ENCODE measurements at places on chromosomes 2 and 18. TPM values are rescaled to one million over a fixed set of nuclear protein-coding genes. Genes with fewer than 3 reads are reported as not detected.
A peak's percentile ranks its signal among the peaks of the same experiment; 100 is the strongest.

Gene BOLL
- not detected for total RNA-seq

GRCh38 chr18:3875961-3876360 is 426.0 kb downstream of the TGIF1 start:
- peaks cover 4% of the 10 kb centered on the region for H3K27me3 ChIP-seq
- no peak overlapping the region for H3K4me3 ChIP-seq
- H3K36me3 ChIP-seq: peaks cover 5% of the 10 kb centered on the region
- H3K4me1 ChIP-seq: peaks cover 10% of the 10 kb centered on the region
- no peak for DNase-seq

- H3K4me1 ChIP-seq: peaks cover 22% of the 10 kb centered on the region
- no peak overlapping the region for H3K4me3 ChIP-seq
- H3K36me3 ChIP-seq: no peaks in the 10 kb centered on the region
These were observed 54.8 kb upstream of the CREB1 start for GRCh38 chr2:207474863-207475485.

DNA sequence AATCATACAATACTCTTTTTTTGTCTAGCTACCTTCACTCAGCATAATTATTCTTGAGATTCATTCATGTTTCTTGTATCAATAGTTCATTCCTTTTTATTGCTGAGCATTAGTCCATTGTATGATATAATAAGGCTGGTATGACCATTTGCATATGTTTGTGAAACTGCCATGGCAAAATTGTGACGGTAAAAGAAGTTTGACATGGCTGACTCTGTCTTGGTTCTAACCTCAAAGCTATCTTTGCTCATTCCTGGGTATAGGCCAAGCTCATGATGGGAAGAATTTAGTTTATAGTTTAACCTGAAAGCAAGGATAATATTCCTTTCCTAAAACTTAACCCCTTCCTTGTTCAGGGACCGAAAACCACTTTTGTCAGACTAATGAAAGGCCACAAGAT is 46.4 kb downstream of the COMMD1 start:
- H3K4me3 ChIP-seq: no peak overlapping the region
- H3K4me1 ChIP-seq: peaks cover 25% of the 10 kb centered on the region
- peaks cover 12% of the 10 kb centered on the region for H3K36me3 ChIP-seq
- no peaks in the 10 kb centered on the region for H3K27me3 ChIP-seq
- DNase-seq: no peak

- H3K4me1 ChIP-seq: peaks cover 45% of the 10 kb centered on the region
- peak overlapping the region; percentile 91 for H3K27ac ChIP-seq
- H3K27me3 ChIP-seq: peaks cover 6% of the 10 kb centered on the region
- no peaks in the 10 kb centered on the region for H3K36me3 ChIP-seq
These were observed 476 bp downstream of the STRN start for GRCh38 chr2:36965751-36966369.

Gene HPCAL1
- 16.2 TPM for total RNA-seq

- H3K4me1 ChIP-seq: no peaks in the 10 kb centered on the region
- no peaks in the 10 kb centered on the region for H3K36me3 ChIP-seq
- H3K27me3 ChIP-seq: no peaks in the 10 kb centered on the region
- no peak for DNase-seq
These were observed 240.6 kb upstream of the NT5C1B start for GRCh38 chr2:18829976-18830375.

GRCh38 chr2:233901367-233901766 is 15.8 kb upstream of the TRPM8 start:
- DNase-seq: no peak
- no peak overlapping the region for H3K27ac ChIP-seq
- no peaks in the 10 kb centered on the region for H3K36me3 ChIP-seq

- no peak overlapping the region for H3K4me3 ChIP-seq
- H3K4me1 ChIP-seq: no peaks in the 10 kb centered on the region
- DNase-seq: no peak
- no peaks in the 10 kb centered on the region for H3K36me3 ChIP-seq
These were observed 44.8 kb upstream of the SYT4 start for GRCh38 chr18:43322132-43322531.

Gene FAM161A
- 21.9 TPM for total RNA-seq

DNA sequence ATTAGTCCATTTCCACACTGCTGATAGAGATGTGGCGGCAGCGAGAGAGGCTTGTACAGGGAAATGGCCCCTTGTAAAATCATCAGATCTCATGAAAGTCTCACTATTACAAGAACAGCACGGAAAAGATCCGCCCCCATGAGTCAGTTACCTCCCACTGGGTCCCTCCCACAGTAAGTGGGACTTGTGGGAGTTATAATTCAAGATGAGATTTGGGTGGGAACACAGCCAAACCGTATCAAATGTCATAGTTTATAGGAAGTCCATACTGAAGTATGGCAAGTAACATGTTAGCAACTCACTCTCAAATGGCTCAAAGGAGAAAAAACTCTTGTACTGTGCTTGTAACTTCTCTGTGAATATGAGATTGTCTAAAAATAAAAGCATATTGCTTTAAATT is 56.1 kb downstream of the FARP2 start:
- no peak for DNase-seq
- H3K36me3 ChIP-seq: peaks cover 17% of the 10 kb centered on the region
- no peaks in the 10 kb centered on the region for H3K27me3 ChIP-seq

DNA sequence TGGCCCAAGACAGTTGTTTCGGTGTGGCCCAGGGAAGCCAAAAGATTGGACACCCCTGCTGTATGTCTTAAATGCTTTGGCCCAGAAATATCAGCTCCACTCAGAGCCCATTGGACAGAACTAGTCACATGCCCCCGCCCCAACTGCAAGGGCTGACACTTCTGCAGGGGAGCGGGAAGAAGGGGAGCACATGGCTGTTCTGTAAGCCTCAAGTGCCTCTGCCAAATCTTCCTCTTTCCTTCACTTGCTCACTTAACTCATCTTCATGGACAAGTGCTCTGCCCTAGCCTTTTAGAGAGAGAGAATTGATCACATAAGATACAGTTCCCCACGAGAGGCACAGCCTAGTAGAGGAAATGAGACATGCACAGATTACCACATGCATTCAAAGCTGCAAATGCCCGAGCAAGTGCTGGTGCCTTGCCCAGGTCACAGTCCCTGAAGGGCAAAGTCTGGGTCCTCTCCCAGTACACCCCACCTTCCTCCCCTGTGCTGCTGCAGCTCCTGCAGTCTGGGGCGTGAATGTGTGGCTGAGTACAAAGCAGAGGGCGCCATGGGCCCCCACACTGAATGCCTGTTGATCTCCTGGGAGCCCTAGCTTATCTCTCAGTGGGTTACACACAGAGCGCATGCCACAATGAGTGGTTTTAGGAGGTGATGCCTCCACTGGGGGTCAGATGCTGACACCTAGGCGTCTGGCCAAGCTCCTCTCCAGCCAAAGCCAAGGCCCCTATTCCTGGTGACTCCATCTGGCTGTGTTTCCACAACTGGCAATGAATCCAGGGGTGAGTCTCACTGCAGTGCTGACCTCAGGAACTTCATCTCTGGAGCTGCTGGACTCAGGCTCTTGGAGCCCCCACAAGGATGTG is 135.3 kb downstream of the CTIF start:
- H3K27me3 ChIP-seq: no peaks in the 10 kb centered on the region
- peaks cover 6% of the 10 kb centered on the region for H3K4me1 ChIP-seq
- DNase-seq: no peak
- no peak overlapping the region for H3K27ac ChIP-seq
- peaks cover 21% of the 10 kb centered on the region for H3K36me3 ChIP-seq

Gene ACTG2
- total RNA-seq: not detected

Gene VAPA
- total RNA-seq: 126 TPM

- no peak overlapping the region for H3K27ac ChIP-seq
- no peaks in the 10 kb centered on the region for H3K27me3 ChIP-seq
- no peak overlapping the region for H3K4me3 ChIP-seq
These were observed 87.2 kb upstream of the SYT4 start for GRCh38 chr18:43364535-43364934.

GRCh38 chr2:104872866-104873688 is 19.2 kb downstream of the POU3F3 start:
- H3K4me1 ChIP-seq: peaks cover 36% of the 10 kb centered on the region
- H3K27me3 ChIP-seq: peaks cover 94% of the 10 kb centered on the region

DNA sequence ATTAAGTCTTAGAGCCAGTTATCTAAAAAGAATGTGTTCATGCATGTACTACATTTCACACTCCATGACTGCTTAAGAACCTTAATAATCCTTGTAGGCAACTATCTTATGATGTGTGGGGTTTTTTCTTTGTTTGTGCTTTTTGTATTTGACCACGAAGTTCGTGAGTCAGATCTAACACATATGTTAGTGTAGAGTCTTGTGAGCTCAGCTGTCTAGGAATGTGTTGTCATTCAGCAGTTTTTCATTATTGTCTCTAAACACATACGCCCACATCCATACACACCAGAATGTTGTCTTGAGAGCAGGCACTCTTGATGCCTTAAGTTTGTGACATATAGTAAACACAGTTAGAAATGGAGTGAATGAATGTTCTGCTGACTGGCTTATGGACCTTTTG is 38.4 kb downstream of the CAB39 start:
- H3K36me3 ChIP-seq: peaks cover 7% of the 10 kb centered on the region
- no peak overlapping the region for H3K4me3 ChIP-seq
- no peaks in the 10 kb centered on the region for H3K27me3 ChIP-seq
- H3K4me1 ChIP-seq: peaks cover 13% of the 10 kb centered on the region
- DNase-seq: no peak

DNA sequence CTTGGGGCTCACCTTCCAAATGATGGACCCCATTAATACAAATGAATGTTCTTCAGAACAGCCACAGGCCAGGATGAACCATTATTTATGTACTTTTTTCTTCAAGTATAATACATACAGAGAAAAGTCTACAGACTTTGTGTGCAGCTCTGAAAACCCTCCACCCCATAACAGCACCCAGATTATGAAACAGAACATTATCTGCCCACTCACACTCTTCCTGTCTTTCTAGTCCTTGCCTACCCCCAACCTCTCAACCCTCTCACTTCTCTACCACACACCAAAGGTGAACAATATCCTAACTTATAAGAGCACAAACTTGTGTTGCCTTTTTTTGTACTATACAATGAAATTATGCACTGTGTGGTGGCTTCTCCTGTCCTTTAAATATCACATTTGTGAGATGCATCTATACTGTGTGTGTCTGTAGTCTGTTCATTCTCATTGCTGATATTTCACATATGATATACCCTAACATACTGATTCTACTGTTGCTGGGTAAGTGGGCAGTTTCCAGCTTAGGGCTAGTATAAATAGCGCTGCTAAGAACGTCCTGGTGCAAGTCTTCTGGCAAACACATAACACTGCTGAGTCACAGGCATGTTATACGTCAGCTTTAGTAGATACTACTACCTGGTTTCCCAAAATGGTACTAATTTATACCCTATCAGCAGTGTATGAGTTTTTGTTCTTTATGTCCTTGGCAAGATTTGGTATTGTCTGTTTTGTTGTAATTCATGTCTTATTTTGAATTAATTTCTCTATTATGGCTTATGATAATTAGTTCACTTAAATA is 1.0 kb upstream of the NPHP1 start:
- peak overlapping the region; percentile 92 for H3K4me3 ChIP-seq
- no peaks in the 10 kb centered on the region for H3K27me3 ChIP-seq
- DNase-seq: no peak
- H3K4me1 ChIP-seq: peaks cover 18% of the 10 kb centered on the region

Gene POTEJ
- total RNA-seq: not detected

Gene PRADC1
- 11.7 TPM for total RNA-seq

GRCh38 chr2:39696101-39696553 is 30.4 kb downstream of the TMEM178A start:
- peaks cover 24% of the 10 kb centered on the region for H3K4me1 ChIP-seq
- H3K36me3 ChIP-seq: peaks cover 2% of the 10 kb centered on the region
- no peak for DNase-seq
- no peak overlapping the region for H3K4me3 ChIP-seq
- no peak overlapping the region for H3K27ac ChIP-seq
- no peaks in the 10 kb centered on the region for H3K27me3 ChIP-seq

Gene ABCG8
- not detected for total RNA-seq

DNA sequence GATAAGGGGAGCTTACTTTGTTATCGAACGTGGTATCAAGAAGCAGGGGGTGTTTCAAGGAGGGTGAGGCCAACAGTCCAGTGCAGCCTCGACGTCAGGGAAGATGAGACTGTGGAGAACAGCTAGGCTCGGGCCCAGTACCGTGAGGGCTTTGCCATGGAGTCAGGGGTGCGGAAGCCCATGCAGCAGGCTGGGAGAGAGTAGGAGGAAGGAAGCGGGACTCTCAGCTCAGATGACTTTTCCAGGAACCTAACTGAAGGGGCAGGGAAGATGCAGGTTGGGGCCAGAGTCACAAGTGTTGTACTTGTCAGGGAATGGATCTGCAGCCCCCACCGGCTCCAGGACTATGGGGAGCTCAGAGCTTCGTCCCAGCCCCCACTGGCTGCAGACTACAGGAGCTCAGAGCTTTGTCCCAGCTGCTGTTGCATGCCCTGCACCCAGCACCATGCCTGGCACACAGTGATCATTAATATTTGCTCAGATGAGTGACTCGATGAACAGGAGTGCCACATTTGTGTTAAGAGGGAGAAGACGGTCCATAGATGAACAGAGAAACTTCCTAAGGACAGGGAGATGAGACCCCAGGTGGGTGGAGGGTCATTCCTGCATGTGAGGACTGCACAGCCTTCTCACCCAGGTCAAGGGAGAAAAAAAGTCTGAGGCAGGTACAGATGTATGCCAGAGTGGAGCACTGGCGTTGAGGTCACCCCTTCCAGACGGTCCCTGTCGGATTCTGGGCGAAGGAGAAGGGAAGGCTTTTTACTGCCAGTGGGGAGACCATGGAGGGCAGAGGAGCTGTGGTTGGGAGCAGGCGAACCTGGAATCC is 36.4 kb downstream of the PTGR3 start:
- peaks cover 13% of the 10 kb centered on the region for H3K4me1 ChIP-seq
- no peak overlapping the region for H3K4me3 ChIP-seq
- DNase-seq: no peak
- H3K27me3 ChIP-seq: no peaks in the 10 kb centered on the region
- no peaks in the 10 kb centered on the region for H3K36me3 ChIP-seq

DNA sequence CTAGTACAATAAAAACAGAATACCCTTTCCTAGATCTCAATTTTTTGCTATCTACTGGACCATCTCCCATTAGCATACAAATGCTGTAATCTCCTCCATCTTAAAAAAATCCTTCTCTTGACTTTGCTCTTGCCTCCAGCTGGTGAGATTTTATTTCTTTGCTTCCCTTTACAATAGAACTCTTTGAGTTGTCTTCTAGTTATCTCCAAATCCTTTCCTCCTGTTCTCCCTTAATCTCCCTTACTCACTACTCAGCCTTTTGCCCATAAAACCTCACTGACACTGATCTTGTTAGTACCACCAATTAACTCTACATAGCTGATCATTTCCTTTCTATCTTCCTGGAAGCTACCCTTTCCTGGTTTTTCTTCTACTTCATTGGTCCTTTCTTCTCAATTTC is 63.5 kb upstream of the FRZB start:
- peaks cover 17% of the 10 kb centered on the region for H3K4me1 ChIP-seq
- H3K36me3 ChIP-seq: peaks cover 21% of the 10 kb centered on the region
- no peak for DNase-seq
- H3K27ac ChIP-seq: peak overlapping the region; percentile 74
- H3K4me3 ChIP-seq: no peak overlapping the region
- no peaks in the 10 kb centered on the region for H3K27me3 ChIP-seq

- no peaks in the 10 kb centered on the region for H3K27me3 ChIP-seq
- no peak for DNase-seq
- H3K4me1 ChIP-seq: peaks cover 38% of the 10 kb centered on the region
- no peak overlapping the region for H3K4me3 ChIP-seq
- peaks cover 33% of the 10 kb centered on the region for H3K36me3 ChIP-seq
These were observed 201.4 kb downstream of the TCF4 start for GRCh38 chr18:55386545-55386944.

- no peak overlapping the region for H3K4me3 ChIP-seq
- no peak overlapping the region for H3K27ac ChIP-seq
- peaks cover 12% of the 10 kb centered on the region for H3K36me3 ChIP-seq
- no peaks in the 10 kb centered on the region for H3K27me3 ChIP-seq
- no peak for DNase-seq
These were observed 43.1 kb downstream of the CYRIA start for GRCh38 chr2:16622399-16622968.
